ENCODE measurements at places on chromosomes 6 and 20.

DNA sequence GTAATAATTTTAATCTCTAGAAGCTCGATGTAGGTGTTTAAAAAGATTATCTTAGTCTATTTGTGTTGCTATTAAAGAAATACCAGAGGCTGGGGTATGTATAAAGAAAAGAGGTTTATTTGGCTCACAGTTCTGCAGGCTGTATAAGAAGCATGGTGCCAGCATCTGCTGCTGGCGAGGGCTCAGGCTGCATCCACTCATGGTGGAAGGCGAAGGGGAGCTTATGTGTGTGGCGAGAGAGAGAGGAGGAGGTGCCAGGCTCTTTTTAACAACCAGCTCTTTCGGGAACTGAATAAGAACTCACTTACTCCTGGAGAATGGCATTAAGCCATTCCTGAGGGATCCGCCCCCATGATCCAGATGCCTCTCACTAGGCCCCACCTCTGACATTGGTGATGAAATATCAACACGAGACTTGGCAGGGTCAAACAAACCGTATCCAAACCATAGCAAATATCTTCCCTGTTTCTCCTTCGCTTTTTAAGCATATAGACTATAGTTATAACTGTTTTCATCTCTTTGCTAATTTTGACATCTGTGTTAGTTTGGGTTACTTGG lies 24.5 kb downstream of the CHMP4B start:
- no peak for DNase-seq

GRCh38 chr6:86782328-86782727 lies 155.0 kb upstream of the HTR1E start:
- DNase-seq = no peak

GRCh38 chr6:3363296-3364025 lies 93.4 kb downstream of the SLC22A23 start:
- DNase-seq = no peak

GRCh38 chr6:122077603-122078002 lies 321.8 kb upstream of the HSF2 start:
- no peak for DNase-seq

- DNase-seq = no peak
These were observed at the start of gene TCP11 for GRCh38 chr6:35141007-35141655. Gene TCP11 (minus strand): TSS chr6:35141339. CDS start chr6:35140870, 469 bp downstream.

- peak; percentile 94 for DNase-seq
These were observed 588 bp upstream of the ACSS2 start for GRCh38 chr20:34875642-34876405.

GRCh38 chr20:21312813-21313474 lies 9.8 kb downstream of the XRN2 start:
- no peak for DNase-seq

- DNase-seq = no peak
These were observed 16.6 kb downstream of the ZUP1 start for GRCh38 chr6:116651916-116652315.

- no peak for DNase-seq
These were observed 197.9 kb upstream of the GRIK2 start for GRCh38 chr6:101195588-101195987.

GRCh38 chr20:48636301-48636700 lies 191.5 kb downstream of the PREX1 start:
- no peak for DNase-seq

- no peak for DNase-seq
These were observed 734.9 kb upstream of the FLRT3 start for GRCh38 chr20:15072316-15072715.

GRCh38 chr6:74597266-74597665 lies 608.6 kb downstream of the COL12A1 start:
- peak; percentile 13 for DNase-seq

GRCh38 chr6:100317031-100317430 lies 147.7 kb downstream of the SIM1 start:
- no peak for DNase-seq

- DNase-seq = peak; percentile 46
These were observed 574.4 kb upstream of the MAP3K7 start for GRCh38 chr6:91161246-91161645.

DNA sequence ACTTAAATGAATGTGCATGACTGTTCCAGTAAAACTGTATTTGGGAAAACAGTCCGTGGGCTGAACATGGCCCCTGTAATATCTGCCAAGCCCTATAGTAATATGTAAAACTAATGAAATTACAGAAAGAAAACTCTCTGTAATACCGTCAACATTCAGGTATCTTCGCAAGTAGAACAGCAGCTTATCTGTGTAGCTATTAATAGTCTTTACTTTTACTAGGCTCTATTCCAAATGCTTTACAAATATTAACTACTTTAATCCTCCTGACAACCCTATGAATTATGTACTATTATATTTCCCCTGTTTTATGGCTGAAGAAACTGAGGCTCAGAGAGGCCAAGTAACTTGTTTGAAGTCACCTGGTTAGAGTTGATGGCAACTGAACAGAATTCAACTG lies 57.1 kb downstream of the DAAM2 start:
- DNase-seq = no peak

GRCh38 chr20:42099101-42099500 lies 480.9 kb upstream of the CHD6 start:
- no peak for DNase-seq

DNA sequence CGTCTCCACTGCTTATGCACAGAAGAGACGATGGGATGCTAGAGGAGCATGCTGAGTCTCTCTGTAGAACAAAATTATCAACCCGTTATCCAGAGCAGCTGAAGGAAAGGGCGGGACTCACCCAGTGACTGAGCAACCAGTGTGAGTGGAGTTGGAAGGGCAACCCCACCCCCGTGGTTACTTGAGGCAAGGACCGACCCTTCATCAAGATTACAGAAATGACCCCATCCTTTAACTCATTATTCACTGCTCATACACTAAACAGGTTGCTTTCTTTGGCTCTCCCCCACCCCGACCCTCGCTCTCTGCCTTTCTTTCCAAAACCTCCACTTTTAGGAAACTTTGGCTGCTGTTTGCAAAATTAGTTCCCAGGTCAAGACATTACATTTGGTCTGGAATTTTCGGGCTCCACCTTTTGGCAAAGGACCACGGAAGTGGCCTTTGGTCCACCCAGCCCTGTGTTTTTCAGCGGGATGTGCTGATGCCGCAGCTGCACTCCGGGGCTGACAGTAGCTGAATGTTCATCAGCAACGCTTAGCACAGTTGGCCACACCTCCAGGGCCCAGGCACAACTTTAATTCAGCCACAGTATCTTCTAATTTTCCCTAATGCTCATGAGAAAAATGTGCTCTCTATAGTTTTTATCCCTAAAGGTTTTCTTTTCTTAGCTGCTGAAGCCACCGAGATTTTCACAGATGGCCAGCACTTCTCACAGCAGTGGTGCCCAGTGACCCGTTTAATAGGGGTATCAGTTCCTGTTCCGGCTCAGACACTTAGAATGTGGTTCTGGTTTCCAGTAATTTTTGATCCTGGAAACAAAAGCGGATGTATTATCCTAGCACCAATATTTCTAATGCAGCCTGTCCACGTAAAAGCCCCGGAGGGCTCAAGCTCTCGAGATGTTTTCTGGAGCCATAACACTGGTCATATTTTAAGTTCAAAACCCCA lies 103.6 kb upstream of the NXT1 start:
- DNase-seq = peak; percentile 85

DNA sequence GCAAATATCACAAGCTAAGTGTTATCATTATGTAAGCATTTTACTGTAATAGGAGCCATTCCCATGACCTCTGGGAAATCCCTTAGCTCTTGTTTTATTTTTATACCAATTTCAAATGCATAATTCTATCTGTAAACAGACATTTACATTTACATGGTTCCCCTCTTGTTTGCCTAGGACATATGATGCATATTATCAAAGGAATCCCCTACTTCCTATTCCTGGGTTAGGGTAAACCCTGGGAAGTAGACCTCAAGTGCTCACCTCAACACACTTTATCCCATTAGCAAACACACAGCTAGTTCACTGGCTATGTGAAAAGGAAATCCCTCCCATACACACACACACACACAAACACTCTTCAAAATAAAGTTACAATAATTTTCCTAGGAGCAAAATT lies 27.1 kb downstream of the PDE10A start:
- no peak for DNase-seq

GRCh38 chr6:146598772-146599405 lies at the start of gene ADGB:
Gene ADGB (plus strand): TSS chr6:146598972. CDS start chr6:146599041, 69 bp downstream.
- peak; percentile 78 for DNase-seq

DNA sequence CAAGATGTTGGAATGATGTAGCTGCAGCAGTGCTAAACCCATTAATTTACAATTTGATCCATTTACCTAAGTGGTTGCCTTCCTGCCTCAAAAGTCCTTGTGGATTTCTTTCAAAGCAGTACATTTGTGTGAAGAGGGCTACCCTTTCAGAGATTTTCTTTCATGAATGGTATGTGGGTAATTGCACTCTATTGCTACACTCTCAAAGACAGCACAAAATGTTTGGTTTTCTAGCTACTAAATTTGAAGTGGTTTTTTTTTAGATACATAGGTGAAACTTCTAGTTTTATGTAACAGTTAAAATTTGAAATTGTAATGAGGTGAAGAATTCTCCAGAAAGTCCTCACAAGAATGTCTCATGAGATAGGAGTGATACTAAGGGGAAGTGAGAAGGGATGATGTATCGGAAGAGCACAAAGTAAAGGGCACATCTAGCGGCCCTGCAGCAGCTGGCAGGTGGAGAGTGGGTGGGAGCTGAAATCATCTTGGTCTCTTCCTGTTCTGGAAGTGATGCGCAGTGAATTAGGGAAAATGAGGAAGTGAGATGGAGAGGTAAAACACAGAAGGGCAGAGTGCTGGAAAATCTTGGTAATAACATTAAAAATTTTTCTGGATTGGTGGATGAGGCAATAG lies 236.8 kb upstream of the MAN1A1 start:
- DNase-seq = peak; percentile 40

- peak; percentile 95 for DNase-seq
These were observed at the start of gene SLPI for GRCh38 chr20:45254383-45255262. Gene SLPI (minus strand): TSS chr20:45254564. CDS start chr20:45254543, 21 bp downstream.

DNA sequence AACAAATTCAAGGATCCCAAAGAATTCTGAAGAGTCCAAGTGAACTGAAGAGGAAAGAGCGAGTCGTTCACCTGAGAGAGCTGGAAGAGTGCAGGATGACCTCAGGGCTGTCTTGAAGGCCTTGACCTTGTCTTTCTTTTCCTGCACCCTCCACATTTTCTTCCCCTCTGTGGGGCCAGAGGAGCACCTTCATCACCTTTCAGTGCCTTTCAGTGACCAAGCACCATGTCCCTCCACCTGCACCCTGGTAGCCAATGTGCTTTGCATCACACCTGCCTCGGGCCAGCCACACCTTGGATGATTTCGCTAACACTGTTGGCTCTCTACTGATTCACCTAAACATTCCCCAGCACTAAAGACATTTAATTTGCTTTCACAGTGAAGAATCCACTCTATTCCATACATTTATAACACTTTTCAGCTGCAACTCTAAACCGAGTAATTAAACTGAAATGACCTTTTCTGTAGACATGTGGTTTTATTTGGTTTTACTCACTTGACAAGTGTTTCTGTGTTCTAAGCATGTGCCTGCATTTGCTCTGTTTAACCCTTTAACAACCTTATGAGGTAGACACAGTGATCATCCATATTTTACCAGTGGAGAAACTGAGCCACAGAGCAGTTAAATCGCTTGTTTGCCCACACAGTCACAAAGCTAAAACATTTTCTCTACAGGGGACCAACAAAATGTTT lies 121.3 kb upstream of the CST7 start:
- no peak for DNase-seq

DNA sequence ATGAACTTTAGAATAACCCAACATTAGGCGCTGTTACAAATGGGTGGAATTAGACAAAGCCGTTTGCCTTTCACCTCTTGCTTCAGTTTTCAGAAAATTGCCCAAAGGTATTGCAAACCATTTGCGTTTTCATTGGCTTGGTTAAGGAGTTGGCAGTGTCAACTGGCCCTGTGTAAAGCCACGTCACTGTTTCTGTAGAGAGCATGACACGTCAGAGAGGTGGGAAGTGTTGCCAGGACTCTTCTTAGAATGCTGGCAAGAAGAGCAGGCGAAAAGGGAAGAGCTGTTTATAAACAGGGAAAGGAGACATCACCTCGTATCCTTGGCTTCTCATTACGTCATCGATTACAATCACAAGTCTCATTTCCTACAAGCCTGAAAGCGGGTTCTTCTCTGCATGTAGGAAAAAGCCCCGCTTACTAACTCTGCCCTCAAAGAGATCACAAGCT lies 4.2 kb upstream of the IRF4 start:
- peak; percentile 44 for DNase-seq

DNA sequence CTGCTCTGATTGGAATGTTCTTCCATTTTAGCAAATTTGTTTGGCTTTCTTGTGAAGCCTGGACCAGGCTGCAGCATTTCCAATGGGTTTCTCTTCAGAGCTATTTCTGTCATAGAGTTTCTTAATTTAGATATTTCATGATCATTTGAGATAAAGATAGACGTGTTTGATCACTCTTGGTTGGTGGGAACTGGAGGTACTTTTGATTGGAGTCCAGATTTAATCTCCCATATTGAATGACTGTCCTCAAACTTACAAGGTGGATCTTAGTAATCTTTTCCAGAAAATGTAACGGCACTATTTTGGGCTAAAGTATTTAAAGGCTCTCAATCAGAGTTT lies 29.2 kb downstream of the RNF144B start:
- DNase-seq = no peak

- DNase-seq = no peak
These were observed 98.8 kb downstream of the DTD1 start for GRCh38 chr20:18686696-18687095.

- DNase-seq = no peak
These were observed 47.1 kb upstream of the TBC1D7 start for GRCh38 chr6:13375360-13375878.

DNA sequence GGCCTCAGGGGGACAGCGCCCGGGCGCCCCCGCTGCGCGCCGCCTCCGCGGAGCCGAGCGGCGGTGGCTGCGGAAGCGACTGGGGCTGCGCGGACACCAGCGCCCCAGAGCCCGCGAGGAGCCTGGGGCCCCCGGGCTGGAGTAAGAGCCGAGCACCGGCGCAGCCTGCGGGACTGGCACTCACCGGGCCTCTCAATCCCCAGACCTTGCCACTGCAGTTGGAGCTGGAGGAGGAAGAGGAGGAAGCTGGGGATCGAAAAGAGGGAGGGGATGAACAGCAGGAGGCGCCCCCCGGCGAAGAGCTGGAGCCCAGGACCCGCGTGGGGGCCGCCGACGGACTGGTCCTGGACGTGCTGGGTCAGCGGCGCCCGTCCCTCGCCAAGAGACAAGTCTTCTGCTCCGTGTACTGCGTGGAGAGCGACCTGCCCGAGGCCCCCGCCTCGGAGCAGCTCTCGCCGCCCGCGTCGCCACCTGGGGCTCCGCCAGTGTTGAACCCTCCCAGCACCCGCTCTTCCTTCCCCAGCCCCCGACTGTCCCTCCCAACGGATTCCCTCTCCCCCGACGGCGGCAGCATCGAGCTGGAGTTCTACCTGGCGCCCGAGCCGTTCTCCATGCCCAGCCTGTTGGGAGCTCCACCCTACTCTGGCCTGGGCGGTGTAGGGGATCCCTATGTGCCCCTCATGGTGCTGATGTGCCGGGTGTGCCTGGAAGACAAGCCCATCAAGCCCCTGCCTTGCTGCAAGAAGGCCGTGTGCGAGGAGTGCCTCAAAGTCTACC lies 590 bp downstream of the RNF217 start:
- no peak for DNase-seq

Measured in MV-4-11 (cell line).